ENCODE measurements at places on chromosomes 3 and 15. TPM values are rescaled to one million over a fixed set of nuclear protein-coding genes. Genes with fewer than 3 reads are reported as not detected.

- no peak for DNase-seq
These were observed 34.3 kb downstream of the CNOT10 start for GRCh38 chr3:32719335-32719734.

DNA sequence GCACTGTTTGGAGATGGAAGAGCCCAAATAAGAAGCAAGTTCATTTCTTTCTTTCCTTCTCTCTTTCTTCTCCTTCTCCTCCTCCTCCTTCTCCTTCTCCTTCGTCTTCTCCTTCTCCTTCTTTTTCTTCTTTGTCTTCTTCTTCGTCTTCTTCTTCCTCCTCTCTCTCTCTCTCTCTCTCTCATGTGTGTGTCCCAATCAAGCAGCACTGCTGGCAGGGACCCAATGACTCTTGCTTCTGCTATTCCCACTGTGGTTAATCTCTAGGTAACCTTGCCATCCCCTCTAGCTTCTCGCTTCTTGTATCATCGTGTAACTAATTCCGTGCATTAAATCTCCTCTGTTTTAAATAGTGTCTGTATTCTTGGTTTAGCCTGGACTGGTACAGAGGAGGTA lies 26.1 kb upstream of the ZNF280D start:
- no peak for DNase-seq

The TAGLN3 gene
- not detected for total RNA-seq

The GHRL gene
- 0.24 TPM for total RNA-seq

- no peak for DNase-seq
These were observed 294.8 kb upstream of the NR2E3 start for GRCh38 chr15:71515375-71516186.

DNA sequence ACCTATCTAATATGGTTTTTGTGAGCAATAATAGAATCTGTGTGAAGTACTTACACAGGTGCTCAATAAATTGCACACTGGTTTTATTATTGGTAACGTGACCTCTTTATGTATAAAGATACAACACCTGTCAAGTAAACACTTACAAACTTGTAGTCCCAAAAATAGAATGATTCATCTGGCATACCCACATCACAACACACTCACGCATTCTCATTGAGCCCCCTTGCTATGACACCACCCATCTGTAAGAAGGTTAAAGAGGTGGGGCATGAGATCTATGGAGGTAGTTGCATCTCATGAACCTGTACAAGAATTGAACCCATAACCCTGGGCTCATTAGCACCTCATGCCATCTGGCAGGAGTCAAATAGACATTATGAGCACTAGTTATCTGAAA lies 134.9 kb upstream of the THBS1 start:
- no peak for DNase-seq

GRCh38 chr3:159861369-159861987 lies 127.2 kb upstream of the IL12A start:
- no peak for DNase-seq

The VIPR1 gene
- total RNA-seq, result 0.50 TPM

GRCh38 chr3:121659586-121659985 lies 1.1 kb downstream of the HCLS1 start:
- no peak for DNase-seq

The YEATS2 gene
- 35.5 TPM for total RNA-seq

The OXTR gene
- total RNA-seq, result 0.27 TPM

DNA sequence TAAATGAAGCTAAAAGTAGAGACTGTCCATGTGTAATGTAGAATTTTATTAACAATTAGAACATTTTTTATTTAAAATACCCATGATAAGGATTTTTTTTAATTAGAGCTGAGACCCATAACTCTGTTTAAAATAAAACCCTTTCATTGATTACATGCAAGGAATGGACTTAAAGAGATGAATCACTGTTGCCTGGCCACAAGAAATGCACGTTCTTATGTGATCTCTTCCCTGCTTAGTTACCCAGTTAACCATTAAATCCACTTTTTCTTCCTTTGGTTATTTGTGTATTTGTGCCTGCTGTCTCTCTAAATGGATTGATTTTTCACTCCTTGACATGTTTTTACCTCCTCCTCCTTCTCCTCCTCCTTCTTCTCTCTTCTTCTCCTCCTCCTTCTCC lies 83.3 kb upstream of the SLITRK3 start:
- no peak for DNase-seq

The ADCY5 gene
- total RNA-seq, result 5.3 TPM

GRCh38 chr15:59150185-59150584 lies 45.2 kb downstream of the CCNB2 start:
- no peak for DNase-seq

GRCh38 chr3:158248261-158248660 lies 138.4 kb downstream of the RSRC1 start:
- no peak for DNase-seq

- DNase-seq, result no peak
These were observed 286.6 kb downstream of the ZBTB20 start for GRCh38 chr3:114860531-114860930.

DNA sequence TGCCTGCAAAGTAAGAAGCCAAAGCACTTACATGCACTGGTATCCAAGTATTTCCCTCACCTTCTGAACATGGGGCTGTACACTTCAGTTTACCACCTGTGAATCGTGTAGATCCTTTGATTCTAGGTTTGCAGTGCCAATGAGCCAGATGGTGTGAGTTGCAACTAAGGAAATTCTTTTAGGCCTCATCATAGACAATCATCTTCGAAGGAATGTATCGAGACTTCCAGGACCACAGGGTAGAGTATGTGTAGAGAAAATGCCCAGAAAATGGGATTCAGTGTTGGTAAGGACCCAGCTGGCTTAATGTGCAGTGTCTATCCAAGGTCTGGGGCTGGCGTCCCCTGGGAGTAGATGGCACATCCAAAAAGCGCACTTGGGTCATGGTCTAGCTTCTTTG lies 323.2 kb upstream of the TPM1 start:
- DNase-seq, result no peak

Measured in ovary (tissue), 10 donors.